NCI-H1048 (cell line): ENCODE measurements at places on chromosomes 2 and 18.
A peak's percentile ranks its signal among the peaks of the same experiment; 100 is the strongest.

DNA sequence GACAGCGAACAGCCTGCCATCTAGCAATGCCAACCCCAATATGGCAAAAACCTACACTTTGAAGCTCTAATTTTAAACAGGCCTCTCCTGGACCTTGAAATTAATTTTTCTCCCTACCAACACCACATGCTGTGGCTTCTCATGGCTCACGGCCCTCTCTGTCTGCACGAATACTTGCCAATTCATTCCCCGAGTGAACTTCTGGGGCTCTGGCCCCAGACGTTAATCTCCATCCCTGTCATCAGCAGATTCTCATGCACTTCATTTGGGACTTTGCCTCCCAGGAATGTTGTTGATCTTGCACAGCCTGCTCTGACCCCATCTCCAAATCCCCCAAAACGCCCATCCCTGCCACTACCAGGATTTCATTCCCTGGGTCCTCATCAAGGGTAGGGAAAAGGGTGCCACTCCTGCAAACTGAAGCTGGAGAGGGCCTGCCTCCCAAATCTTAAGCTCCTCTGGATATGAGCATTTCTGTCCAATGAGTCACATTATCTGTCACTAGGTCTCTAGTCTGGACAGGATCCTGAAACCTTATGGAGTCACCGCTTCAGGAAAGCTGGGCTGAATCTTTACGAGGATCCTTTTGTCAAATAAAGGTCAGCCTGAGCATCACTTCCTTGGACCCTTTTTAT is 10.4 kb downstream of the FIGLA start:
- DNase-seq, result no peak

GRCh38 chr2:226483745-226484619 is 315.6 kb downstream of the IRS1 start:
- DNase-seq, result no peak

DNA sequence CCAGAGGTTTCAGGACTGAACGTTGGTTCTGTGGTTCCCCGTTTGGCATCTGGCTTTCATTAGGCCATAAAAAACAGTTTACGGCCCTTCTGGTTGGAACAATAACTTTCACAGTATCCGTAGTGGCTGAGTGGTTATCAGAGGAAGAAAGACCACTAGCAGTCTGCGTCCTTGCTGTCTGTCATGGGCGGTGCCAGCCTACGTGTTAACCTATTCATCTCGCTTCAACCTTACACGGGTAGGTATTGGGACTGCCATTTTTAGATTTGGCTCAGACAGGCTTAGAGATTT is 42.6 kb upstream of the ROCK2 start:
- DNase-seq, result no peak

- DNase-seq, result no peak
These were observed 133.3 kb downstream of the ALPK2 start for GRCh38 chr18:58495634-58496033.

- no peak for DNase-seq
These were observed 10.8 kb downstream of the SNORC start for GRCh38 chr2:232880764-232881351.

DNA sequence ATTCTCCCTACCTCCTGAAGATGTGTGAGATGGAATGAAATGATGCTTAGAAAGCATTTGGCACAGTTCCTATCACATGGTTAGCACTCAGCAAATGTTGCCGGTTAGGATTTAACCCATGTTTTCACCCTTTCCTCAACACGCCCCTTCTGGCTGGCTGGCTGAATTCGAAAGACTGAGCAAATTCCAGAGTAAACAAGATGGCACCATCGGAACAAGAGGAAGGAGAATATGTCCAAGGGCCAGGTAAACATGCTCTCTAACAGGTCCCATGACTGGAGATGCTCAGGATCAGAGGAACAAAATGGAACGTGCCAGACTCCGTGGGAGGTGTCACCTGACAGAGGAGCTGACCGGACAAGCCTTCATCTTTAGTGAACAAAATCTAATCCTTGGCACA is 145.6 kb downstream of the ANKRD44 start:
- DNase-seq, result no peak

GRCh38 chr2:26630669-26631360 is 10.4 kb downstream of the CIB4 start:
- no peak for DNase-seq

DNA sequence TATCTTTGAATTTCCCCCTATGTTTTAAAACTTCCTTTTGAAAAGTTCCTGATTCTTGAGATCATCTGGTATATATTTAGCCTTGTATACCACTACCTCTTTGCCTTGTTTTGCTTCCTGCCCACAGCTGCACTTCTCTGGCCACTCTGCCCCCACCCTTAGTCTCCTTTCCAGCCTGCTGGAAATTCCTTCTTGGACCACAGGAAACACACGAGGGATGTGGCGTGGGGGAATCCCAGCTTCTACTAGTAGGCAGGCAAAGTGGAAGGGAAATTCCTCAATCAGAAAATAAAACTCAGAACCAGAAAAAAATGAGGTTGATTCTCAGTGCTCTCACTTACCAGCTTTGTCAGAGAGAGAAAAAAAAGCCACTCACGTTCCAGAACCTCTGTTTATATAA is 13.4 kb downstream of the IL18RAP start:
- no peak for DNase-seq

- no peak for DNase-seq
These were observed 39.1 kb downstream of the MRPL35 start for GRCh38 chr2:86238354-86238753.

- DNase-seq, result no peak
These were observed 247.8 kb downstream of the WDPCP start for GRCh38 chr2:63340443-63340842.

DNA sequence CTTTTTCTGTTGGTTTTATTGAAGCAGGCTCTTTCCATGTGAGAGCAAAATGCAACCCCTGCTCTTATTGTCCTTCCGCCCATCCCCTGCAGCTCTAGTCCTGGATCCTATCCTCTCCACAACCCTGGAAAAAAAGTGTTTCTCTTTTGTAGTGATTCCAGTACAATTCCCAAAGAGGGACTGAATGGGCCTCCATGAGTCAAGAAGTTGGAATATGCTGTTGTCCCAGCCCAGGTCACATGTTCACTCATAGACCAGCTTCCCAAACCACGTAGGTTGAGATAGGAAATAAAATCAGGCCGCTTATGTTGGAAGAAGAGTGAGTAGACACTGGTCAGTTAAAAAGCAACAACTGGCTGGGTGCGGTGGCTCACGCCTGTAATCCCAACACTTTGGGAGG is 39.4 kb downstream of the CPO start:
- no peak for DNase-seq

- DNase-seq, result no peak
These were observed 9.9 kb downstream of the PAX8 start for GRCh38 chr2:113268621-113269360.

- DNase-seq, result no peak
These were observed 14.9 kb downstream of the ITGA6 start for GRCh38 chr2:172442072-172442895.

GRCh38 chr2:5736886-5737285 is 44.7 kb downstream of the SOX11 start:
- DNase-seq, result no peak

- DNase-seq, result no peak
These were observed 459 bp upstream of the ATP6V1C2 start for GRCh38 chr2:10720947-10721395.

- no peak for DNase-seq
These were observed 49.3 kb downstream of the HS6ST1 start for GRCh38 chr2:128269063-128269989.

GRCh38 chr2:138185827-138186226 is 221.6 kb downstream of the HNMT start:
- DNase-seq, result no peak

GRCh38 chr2:151277067-151277466 is 12.4 kb downstream of the NMI start:
- no peak for DNase-seq

- no peak for DNase-seq
These were observed 91.2 kb downstream of the ASAP2 start for GRCh38 chr2:9297807-9298206.

DNA sequence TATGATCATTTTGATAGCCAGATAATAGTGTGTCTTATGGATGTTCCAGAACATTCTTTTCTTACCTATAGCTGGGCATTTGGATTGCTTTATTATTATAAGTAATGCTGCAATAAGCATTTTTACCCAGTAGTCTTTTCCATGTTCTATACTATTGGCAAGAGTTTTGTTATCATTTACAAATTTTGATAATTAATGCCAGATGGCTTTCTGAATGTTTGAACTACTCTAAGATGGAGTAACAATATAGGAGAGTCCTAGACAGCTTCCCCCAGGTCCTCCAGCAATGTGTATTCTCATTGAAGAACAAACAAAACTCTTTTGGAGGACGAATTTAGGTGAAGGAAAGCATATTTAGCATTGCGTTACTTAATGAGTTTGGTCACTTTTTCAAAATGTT is 73.0 kb downstream of the INPP4A start:
- no peak for DNase-seq

- DNase-seq, result no peak
These were observed 85.1 kb downstream of the ANKRD12 start for GRCh38 chr18:9221661-9222060.

- no peak for DNase-seq
These were observed 237.1 kb downstream of the TTC32 start for GRCh38 chr2:19664646-19665045.

- no peak for DNase-seq
These were observed 81.1 kb downstream of the RTP5 start for GRCh38 chr2:241950413-241951315.

GRCh38 chr2:20667531-20668401 is 822 bp downstream of the GDF7 start:
- no peak for DNase-seq

DNA sequence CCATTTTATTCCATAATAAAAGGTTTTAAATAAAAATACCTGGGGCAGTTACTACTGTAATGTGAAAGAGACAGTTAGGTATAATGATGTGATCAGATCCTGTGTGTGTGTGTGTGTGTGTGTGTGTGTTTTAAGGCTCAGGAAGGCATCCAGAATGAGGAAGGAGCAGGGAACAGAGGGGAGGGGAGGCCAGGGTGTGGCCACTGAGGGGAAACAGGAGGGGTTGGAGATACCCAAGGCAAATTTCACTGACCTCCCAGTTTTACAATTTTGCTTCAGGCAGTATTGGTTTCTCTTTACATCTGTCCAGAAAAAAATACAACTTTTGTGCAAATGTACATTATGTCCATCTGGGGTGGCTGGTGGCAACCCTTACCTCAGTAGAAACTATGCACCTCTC is 163.5 kb upstream of the FBXO11 start:
- DNase-seq, result no peak

DNA sequence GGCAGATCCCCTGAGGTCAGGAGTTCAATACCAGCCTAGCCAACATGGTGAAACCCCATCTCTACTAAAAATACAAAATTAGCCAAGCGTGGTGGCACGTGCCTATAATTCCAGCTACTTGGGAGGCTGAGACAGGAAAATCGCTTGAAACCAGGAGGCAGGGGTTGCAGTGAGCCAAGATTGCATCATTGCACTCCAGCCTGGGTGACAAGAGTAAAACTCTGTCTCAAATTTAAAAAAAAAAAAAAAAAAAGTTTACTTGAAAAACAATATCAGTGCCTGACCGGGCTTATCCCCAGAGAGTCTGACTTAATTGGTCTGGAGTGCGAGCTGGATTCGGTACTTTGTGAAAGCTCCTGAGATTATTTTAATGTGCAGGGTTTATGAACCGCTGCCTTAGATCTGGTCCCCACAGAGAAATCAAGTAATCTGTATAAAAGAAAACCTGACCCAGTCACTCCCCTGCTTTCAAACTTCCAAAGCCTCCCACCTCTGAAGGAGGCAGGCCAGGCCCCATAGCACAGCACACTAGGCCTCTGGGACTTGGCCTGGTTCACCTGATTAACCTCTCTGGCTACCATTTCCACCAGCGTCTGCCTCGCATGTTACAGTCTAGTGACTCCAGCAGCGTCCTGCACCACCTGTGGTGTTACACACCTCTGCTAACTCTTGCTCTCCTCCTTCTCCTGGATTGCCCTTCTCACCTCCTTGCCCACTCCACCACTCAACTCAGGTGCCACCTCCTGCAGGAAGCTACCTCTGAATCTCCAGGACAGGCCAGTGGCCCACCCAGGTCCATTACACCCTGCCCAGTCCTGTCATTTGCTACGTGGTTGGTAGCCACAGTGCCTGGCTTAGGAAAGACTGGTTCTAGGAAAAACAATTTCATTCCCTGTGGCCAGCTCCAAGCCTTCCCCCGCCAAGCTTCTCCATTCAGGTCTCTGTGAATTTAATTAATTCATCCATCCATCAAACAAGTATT is 114.3 kb upstream of the PPP1CB start:
- no peak for DNase-seq

- DNase-seq, result peak; percentile 29
These were observed 101.2 kb downstream of the NEB start for GRCh38 chr2:151632993-151633565.

GRCh38 chr18:55879331-55879730 is 291.3 kb upstream of the TCF4 start:
- DNase-seq, result no peak

GRCh38 chr2:150358468-150358807 is 129.0 kb downstream of the RND3 start:
- DNase-seq, result no peak

- DNase-seq, result no peak
These were observed 28.9 kb downstream of the ABCB11 start for GRCh38 chr2:169002161-169002738.

- no peak for DNase-seq
These were observed 2.0 kb upstream of the ZC3H6 start for GRCh38 chr2:112273349-112273748.

GRCh38 chr18:45417392-45417791 is 197.9 kb upstream of the SLC14A2 start:
- no peak for DNase-seq
